Naive B cell (primary cell): ENCODE measurements at places on chromosomes 5 and 9.

GRCh38 chr5:5540065-5540464, 117.6 kb downstream of the ICE1 start:
- H3K27me3 ChIP-seq = peaks cover 20% of the 10 kb centered on the region
- no peak overlapping the region for H3K27ac ChIP-seq
- DNase-seq = no peak
- no peak overlapping the region for H3K4me3 ChIP-seq
- no peaks in the 10 kb centered on the region for H3K36me3 ChIP-seq

DNA sequence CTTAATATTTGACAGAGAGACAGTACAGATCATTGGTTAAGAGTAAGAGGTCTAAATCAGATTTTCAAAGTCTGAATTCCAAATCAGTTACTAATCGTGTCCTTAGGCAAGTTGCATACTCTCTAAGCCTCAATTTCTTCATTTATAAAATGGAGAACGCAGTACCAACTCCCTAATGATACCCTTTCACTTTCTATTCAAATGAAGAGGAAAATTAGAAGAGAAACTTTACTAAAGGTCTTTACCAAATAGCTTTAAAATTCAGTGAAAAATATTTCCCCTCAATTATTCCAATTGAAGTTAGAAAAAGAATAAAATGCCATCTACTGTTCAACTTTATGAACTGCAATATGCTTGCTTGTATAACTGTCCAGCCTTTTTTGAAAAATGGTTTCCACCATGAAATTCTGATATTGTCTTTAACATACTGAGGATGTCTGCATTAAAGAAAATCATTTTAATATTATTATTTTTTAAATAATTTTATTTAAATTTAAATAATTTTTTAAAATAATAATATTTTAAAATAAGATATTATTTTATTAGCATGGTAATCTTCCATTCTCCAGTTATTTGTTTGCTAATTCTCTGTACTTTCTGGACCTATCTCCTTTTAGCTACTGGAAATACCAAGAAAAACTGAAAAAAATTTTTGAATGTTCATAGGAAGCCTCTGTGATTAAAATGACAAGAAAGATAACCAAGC, 36.0 kb downstream of the POC5 start:
- no peak overlapping the region for H3K27ac ChIP-seq
- H3K27me3 ChIP-seq = no peaks in the 10 kb centered on the region
- H3K4me1 ChIP-seq = no peaks in the 10 kb centered on the region
- no peaks in the 10 kb centered on the region for H3K36me3 ChIP-seq

DNA sequence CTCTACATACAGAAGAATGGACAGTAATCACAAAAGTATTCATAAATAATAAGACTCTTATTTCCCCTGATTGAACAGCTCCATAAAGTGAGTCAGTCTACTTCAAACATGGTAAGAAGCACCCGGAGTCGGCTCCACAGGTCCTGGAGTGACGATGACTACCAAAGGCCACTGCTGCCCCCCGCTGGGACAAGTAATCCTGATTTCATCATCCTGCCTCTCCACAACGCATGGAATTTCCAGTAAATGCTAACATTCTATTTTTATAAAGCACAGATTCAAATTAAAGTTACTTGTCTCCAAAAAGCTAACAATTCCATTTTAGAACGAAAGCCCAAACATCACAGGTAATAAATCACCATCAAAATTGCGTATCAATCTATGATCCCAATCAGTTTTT, 16.2 kb downstream of the ATPSCKMT start:
- H3K36me3 ChIP-seq = peaks cover 18% of the 10 kb centered on the region
- H3K4me3 ChIP-seq = no peak overlapping the region
- no peak for DNase-seq
- H3K27me3 ChIP-seq = no peaks in the 10 kb centered on the region

DNA sequence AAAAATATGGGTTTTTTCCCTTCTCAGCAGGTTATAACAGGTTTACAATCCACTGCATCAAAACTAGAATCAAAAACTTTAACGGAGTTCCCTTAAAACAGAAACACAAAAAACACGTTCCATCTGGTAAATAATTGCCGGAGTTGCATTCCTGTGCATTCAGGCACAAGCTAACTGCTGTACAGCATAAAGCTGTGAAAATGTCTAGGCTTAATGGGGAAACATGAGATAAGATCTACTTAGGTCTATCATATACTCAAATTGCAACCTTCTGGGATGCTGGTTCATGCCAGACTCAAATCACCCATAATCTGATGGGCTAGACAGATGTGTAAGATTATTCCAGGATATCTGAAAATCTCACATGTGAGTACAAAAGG, 265.3 kb downstream of the DOCK8 start:
- no peaks in the 10 kb centered on the region for H3K36me3 ChIP-seq
- no peak for DNase-seq
- H3K4me1 ChIP-seq = peaks cover 3% of the 10 kb centered on the region
- H3K27me3 ChIP-seq = no peaks in the 10 kb centered on the region
- H3K4me3 ChIP-seq = no peak overlapping the region

GRCh38 chr9:30661925-30662324, 1722.5 kb upstream of the ACO1 start:
- no peaks in the 10 kb centered on the region for H3K4me1 ChIP-seq
- H3K36me3 ChIP-seq = no peaks in the 10 kb centered on the region
- H3K27ac ChIP-seq = no peak overlapping the region
- no peak overlapping the region for H3K4me3 ChIP-seq
- H3K27me3 ChIP-seq = no peaks in the 10 kb centered on the region
